ENCODE measurements at places on chromosomes 12 and 14.
A peak's percentile ranks its signal among the peaks of the same experiment; 100 is the strongest.

DNA sequence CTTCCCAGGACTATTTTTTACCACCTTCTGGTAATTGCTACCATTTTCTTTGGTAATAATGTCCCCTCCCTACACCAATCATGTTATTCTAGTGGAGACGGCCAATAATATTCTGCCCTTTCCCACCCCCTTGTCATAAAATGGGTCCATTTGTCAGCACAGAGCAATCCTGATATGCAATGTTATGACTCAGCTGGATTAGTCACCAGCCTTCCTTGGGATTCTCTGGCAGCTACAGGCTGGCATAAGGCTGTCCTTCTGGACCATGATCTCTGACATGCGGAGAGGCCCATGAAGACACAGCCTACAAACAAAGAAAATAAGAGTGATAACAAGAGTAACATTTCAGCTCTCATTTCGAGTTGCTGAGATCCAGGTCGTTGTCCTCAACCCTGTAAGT lies 222.0 kb upstream of the CPNE8 start:
- DNase-seq: no peak

DNA sequence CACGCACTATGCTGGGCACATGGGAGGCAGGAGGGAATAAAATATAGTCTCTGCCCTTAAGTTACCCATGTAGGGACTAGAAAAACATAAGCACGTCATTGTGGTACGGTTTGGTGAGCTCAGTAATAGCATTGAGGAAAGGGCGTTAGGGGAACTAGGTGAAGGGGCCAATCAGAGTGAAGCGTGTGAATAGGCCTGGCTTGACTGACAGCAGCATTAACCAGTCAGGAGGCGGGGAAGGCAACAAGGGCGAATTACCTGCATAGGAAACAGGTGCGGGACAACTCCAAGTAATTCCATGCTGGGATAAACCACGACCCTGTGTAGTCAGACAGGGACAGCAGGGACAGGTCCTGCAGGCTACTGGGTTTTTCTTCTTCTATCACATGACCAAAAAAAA lies 107.7 kb downstream of the UNC79 start:
- no peak for DNase-seq

DNA sequence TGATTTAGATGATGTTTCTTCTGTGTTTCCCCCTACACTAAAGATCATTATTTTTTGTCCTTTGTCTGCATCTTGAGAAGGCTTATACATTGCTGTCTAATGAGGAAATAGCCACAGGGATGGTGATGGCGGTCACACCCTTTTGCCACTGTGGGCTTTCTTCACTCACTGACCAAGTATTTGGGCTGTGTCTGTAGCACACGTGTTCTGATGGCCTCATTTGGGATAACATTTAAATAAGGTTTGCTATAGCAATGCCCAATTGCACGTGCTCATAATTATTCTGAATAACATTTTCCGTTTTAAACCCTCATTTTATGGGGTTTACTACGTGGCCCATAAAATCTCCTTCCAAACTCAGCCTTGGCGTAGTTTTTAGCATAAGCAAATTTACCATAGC lies 230.3 kb upstream of the PRICKLE1 start:
- DNase-seq: no peak

DNA sequence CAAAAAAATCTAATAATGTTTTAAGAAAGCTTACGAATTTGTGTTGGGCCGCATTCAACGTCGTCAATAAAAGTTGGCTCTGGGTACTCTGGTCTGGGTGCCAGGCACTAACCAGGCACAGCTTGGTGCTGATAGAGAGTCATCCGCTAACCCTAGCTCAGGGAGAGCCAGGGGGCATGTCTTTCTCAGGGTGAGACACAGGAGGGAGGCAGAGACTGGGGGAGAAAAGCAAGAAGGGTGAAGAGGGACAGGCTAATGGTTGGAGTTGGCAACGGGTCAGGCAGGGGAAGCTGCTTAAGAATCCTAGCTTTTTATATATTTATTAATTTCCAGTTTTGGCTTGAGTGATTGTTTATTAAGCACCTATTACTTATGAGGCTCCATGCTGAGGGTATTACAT lies 105.0 kb downstream of the CMKLR1 start:
- no peak for DNase-seq

DNA sequence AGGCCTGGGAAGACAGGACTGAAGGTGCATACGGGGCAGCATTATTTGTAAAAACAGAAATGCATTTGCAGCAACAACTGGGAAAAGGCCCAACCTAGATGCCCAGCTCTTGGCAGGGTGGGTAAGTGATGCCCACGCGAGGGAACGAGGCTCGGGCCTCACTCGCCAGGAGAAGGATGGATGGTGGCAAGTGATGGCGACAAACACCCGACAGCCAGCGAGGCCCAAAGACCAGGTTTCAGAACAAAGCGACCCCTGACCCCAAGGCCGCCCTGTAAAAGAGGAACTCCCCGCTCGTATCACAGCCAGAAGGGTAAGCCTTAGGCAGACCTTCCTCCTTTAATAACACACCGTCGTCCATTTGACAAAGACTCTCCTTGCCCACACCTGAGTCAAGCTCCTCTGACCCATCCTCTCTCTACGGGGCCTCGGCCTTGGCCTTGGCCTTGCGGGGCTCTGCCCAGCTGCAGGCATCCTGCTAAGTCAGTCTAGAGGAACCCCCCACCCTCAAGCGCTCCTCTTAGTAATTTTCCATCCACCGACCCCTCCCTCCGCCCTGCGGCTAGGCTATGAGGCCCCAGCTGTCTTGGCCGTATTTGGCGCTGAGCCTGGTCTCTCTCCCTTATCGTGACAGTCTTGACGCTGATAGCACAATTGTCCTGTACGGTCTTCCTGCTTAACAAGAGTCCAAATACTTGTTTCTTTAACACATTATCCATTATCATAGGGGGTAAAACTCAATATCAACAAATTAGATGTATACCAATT lies 80.2 kb downstream of the NCOR2 start:
- no peak for DNase-seq

GRCh38 chr12:98719515-98720504 lies 74.7 kb downstream of the APAF1 start:
- DNase-seq: no peak

DNA sequence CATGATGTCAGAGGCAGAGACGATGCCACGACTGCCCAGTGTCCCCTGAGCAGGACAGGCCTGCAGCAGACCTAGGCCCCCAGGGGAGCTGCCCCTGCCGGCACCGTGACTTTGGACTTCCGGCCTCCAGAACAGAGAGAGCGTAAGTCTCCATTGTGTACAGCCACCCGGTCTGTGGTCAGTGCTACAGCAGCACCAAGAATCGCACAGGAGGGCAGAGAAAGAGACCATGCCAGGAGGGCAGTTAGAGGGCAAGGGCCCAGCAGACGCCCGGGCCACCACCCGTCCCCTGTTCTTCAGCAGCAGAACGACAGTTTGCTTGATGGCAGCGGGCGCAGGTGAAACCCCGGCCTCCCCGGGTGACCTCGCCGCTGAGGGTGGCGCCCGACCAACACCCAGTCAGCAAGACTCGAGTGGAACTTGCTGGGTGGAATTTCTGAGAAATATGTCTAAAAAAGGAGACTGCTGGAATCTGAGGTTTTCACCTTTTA lies 19.7 kb downstream of the GALNT9 start:
- no peak for DNase-seq

- DNase-seq: no peak
Observed at GRCh38 chr12:73159954-73160353, 887.8 kb downstream of the TRHDE start.

DNA sequence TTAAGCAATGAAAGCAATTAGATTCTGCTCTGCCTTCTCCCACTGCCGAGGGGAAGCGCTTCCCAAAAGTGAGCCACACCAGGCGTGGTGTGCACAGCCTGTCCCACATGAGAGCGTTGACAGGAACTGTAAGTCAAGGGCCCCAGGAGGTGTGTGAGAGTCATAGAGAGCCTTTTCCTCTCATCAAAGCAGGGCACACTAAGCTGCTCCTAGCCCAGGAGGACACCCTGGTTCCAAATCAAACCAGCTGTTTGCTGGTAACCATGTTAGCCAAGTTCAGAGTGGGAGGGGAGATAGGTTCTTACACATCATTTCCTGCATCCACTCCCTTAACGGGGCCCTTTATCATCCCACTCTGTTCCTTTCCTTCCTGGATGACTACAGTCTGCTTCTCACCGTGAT lies 98.3 kb downstream of the SPTSSA start:
- DNase-seq: no peak

DNA sequence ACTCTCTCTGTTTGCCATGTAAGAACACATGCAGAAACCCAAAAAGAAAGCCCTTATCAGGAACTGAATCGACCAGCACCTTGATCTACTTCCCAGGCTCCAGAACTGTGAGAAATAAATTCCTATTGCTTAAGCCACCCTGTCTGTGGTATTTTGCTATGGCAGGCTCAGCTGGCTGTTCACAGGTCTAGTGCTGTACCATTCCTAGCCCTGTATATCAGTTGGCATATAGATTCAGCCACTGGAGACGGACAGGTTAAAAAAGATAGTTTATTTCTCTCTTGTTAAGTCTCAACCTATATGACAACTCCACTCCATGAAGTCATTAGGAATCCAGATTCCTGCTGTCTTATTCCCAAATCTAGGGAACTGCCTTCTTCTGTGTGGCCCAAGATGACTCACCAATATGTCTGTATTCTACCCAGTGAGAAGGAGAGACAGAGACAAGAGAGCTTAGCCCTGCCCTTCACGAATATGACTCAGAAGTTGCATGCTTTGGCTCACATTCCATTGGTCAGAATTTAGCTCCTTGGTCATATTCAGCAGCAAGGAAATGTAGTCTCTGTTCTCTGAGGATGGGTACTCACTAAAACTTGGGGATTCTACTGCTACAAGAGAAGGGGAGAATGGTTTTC lies 57.0 kb downstream of the PLEKHG7 start:
- no peak for DNase-seq

DNA sequence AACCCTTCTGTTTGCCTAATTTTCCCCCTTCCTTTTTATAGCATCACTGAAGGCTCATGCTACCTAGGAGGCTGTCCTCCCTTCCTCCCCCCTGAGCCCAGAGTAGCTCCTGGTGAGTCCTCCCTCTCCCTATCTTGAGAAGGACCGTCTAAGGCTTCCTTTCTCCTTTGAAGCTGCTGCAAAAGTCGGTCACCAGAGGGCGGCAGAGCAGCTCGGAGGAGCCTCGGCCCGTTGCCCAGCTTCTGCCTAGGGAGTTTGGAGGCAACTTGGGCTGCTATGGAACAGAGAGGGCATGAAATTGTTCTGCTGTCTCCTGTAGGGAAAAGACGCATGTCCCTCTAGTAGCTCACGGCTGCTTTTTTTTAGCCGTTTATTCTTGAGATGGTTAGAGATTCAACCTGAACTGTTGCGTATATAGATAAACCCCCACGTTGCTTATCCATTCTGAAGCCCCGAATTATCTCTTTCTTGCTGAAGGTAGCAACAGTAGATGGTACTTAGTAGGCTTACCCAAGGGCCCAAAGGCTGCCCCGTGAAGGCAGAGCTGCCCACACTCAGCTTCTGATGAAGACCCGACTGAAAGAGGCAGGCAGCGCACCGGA lies 5.7 kb downstream of the WNT5B start:
- peak; percentile 66 for DNase-seq

GRCh38 chr12:79766705-79767464 lies 76.1 kb upstream of the PAWR start:
- no peak for DNase-seq

- no peak for DNase-seq
Observed at GRCh38 chr14:94099006-94099405, 11.5 kb upstream of the IFI27 start.

DNA sequence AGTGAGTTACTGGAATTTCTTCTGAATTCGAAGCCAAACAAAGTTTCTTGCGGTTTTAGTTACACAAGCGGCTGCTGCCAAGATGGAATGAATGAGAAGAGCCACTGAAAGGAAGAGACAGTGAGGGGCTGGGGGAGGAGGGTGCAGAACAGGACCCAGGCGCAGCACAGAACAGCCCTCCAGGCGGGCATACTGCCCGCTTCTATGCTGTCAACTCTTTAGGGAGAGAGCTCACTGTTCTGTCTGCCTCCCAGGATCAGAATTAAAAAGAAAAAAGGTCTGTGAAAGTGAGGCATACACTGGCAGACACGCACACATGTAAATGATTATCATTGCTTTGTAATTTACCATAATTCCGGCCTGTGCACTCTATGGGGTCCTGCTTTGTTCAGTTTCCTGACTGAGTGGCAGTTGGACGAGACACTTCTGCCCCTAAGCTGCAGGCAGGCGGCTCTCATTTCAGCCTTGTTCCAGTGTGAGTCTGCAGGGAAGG lies 231.6 kb downstream of the CACNA1C start:
- DNase-seq: no peak

DNA sequence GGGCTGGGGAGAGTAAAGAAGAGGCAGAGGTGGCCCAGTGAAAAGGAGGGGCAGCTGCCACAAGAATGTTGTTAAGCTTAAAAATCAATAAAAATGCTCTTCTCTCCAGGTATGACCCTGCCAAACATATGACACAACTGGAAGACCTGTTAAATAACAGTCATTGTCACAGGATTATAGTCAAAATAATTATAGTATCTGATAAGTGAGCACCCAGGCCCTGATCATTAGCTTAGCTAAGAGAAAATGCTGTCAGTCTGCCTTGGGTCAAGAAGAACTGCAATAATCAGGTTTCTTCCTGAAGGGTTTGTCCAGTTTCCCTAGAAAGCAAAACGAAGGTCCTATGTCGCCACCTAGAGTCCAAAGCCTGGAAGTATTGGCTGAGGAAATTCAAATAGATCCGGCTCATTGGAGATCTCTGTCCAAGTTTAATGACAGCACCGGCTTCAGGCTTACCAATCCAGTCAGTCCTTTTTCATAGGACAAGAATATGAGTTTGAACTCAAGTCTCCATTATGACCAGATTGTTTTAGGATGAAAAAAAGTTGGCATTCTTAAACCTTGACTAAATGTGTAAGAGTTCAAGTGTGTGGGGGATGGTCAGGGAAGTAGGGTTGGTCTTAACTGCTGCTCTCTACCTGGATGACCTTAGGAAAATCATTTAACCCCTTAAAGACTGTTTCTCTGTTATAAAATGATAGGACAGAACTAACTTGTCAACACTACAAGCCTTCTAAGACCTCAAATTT lies 22.5 kb upstream of the NKX2-8 start:
- DNase-seq: no peak

DNA sequence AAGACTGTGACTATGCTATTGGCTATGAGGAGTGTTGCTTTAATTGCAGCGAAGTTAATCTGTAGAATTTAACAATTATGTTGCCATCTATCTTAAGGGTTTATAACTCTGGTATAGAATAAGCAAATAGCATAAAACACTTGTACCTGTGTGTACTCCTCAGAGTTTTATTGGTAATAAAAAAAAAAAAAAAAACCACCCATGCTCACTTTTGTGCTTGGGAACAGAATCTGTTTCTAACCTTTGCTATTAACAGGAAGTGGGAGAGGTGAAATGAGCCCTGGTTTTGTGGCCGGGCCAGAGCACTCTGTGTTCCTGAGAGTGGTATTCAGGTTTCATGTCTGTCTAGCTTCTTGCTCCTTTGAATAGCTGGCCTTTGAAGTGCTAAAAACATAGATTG lies 53.1 kb downstream of the PDE3A start:
- DNase-seq: no peak

GRCh38 chr12:18754124-18754707 lies 16.3 kb downstream of the CAPZA3 start:
- no peak for DNase-seq

DNA sequence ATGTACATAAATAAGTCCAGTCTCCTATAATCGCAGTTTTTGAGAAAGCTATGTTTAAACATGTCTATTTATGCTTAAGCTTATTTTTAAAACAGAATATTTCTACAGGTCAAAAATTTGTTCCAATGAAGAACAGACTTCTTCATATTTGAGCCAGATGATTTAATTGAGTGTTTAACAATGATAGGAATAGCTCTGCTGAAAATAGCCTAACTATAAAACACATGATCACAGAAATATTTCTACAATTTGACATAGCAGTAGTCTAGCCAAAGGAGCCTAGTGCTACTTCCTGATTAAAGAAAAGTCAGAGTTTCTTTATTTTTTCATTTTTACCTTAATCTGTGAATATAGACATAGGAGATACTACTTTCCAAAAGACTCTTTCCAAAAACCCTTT lies 29.4 kb downstream of the DCP1B start:
- DNase-seq: no peak

Data from CD8-positive, alpha-beta memory T cell (primary cell).